ENCODE measurements at places on chromosomes 7 and 10.

DNA sequence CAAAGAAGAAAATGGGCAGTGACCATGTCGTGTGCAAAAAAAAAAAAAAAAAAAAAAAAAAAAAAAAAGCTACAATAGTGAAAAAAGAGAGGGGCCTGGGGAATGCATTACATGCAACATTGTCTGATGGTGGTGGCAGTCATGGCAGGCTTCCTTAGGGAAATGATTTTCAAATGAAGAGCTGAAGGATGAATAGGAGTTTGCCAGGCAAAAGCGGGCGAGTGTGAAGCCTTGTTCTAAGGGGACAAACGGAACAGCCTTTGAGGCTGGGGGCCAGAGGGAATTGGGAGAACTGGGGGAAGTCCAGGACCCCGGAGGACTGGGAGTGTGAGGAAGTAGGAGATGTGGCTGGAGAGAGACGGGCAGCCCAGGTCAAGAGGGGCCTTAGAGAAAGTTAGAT is 3.1 kb downstream of the COL13A1 start:
- DNase-seq = no peak

DNA sequence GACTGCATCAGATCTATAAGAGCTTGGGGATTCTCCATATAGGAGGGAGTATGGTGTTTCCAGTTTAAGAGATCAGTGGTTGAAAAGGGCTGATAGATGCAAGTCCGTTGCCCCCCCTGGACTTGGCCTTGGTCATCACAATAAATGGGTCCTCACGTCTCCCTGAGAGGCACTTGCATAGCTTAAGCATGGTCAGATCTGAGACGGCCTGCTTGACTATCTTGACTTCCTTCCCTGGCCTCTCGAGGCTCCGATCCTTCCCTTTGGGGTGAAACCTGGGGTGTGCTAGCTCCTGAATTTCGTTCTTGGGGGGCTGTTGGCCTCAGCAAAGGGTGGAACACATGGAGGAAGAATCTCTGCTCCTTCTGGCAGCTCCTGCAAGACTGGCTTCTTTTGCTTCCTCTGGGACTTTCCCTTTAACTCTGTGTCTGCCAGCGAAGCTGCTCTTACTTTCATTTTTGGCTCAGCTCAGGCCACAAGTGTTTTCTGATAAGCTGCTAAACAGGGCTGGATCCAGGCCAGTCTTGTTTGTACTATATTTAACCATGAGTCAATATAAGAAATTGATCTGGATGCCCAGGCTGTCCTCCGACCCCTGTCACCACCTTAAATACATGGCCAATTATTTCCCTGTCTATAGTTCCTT is 11.2 kb upstream of the ZNF485 start:
- DNase-seq = peak; percentile 39

GRCh38 chr10:2020836-2021235 is 283.5 kb upstream of the ADARB2 start:
- DNase-seq = no peak

- DNase-seq = no peak
These were observed 30.4 kb upstream of the TARP start for GRCh38 chr7:38303866-38304265.

- peak; percentile 33 for DNase-seq
These were observed 42.8 kb upstream of the PRSS58 start for GRCh38 chr7:142300689-142301088.

GRCh38 chr7:114988755-114989375 is 67.0 kb downstream of the MDFIC start:
- no peak for DNase-seq

DNA sequence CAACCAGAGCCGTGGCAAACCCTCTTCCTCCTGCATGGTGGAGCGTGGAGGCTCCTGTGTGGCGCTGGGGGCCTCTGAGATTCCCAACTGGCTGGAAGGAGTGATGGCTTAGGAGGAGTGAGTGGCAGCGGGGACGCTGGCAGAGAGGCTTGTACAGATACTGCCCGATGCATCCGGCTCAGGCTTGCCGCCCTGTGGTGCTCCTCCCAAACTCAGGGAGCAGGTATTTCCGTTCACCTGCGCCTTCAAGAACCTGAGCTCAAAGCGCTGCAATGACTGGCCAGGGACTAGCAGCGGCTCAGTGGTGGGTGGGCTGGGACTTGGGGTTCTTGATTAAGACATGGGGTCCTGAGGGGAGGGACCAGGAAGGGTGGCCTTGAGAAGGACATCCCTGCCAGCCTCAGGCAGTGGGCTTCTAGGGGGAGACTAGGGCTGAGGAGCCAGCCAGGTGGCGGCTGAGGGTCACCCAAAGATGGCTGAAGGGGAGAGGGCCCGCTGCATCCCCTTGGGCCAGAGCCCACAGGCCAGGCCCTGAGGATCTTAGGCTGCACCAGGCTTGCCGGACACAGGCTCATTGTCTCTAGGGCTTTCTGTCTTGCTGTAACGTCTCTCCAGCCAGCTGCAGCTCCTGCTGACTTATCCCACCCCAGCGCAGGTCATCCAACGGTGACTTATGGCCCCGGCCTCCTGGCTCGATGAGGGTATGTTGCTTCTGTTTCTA is 3.2 kb downstream of the ZNF775 start:
- no peak for DNase-seq

DNA sequence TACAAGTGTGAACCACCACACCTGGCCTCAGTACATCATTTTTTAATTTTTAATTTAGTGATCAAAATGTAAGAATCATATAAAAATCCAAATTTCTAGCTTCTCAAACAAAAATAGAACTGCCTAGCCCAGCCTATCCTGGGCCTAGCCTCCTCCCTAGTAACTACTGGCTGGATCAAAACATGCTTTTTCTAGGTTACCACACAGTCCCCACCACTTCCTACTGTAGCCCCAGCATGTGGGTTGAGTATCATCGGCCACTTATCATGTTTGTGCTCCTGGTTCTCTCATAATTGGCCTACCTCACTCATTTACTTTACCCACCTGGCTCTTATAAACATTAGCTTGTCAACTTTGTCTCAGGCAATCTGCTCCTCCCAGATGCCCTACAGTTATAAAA is 52.9 kb downstream of the DNAJC12 start:
- no peak for DNase-seq

DNA sequence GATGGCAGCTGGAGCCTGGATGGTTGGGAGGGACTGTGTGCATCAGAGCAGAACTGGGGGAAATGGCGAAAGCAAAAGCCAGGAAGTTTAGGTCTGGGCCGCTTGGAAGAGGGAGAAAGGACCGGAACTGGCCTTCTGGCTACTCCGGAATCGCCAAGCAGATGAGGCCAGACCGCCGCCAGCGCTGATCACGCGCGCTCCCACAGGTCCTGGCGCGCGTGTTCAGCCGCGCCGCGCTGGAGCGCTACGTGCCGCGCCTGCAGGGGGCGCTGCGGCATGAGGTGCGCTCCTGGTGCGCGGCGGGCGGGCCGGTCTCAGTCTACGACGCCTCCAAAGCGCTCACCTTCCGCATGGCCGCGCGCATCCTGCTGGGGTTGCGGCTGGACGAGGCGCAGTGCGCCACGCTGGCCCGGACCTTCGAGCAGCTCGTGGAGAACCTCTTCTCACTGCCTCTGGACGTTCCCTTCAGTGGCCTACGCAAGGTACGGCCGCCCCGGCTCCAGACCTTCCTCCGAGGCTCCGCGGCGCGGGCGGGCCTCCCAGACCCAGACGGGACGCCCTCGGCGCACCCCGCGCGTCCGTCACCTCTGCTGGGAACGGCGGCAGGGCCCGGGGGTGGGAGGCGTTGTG is 2.0 kb downstream of the CYP26C1 start:
- peak; percentile 27 for DNase-seq

- DNase-seq = no peak
These were observed 82.7 kb downstream of the REEP3 start for GRCh38 chr10:63603709-63604445.
